ENCODE measurements at places on chromosomes 7 and 10.

- DNase-seq: peak; percentile 83
These were observed 214.0 kb upstream of the PRSS1 start for GRCh38 chr7:142535123-142535779.

- peak; percentile 83 for DNase-seq
These were observed 4.8 kb downstream of the ELOVL3 start for GRCh38 chr10:102230861-102231356.

DNA sequence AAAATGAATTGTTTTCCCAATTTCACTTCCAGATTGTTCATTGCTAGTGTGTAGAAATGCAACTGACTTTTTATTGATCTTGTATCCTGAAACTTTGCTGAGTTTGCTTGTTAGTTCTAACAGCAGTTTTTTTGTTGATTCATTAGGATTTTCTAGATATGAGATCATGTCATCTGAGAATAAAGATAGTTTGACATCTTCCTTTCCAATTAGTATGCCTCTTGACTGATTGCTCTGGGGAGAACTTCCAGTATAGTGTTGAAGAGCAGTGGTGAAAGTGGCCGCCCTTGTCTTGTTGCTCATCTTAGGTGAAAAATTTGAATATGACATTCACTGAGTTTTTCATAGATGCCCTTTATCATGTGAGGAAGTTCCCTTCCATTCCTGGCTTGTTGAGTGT is 11.9 kb upstream of the SUN1 start:
- no peak for DNase-seq

DNA sequence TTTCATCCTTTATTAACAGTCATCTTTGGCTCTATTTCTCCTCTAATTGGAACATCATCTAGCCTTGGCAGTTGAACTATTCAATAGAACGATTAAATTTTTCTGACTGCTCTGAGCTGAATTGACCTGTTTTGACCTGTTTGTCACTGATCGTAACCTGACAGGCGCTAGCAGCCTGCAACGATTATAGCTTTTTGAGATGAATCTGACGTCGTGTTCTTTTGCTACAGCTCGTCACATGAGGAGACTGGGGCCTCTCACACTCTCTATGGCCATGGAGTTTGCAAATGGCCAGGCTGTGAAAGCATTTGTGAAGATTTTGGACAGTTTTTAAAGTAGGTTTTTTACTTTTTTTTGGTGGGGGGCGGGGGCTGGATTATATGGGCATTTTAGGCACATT is 229.8 kb downstream of the FOXP2 start:
- DNase-seq: no peak

DNA sequence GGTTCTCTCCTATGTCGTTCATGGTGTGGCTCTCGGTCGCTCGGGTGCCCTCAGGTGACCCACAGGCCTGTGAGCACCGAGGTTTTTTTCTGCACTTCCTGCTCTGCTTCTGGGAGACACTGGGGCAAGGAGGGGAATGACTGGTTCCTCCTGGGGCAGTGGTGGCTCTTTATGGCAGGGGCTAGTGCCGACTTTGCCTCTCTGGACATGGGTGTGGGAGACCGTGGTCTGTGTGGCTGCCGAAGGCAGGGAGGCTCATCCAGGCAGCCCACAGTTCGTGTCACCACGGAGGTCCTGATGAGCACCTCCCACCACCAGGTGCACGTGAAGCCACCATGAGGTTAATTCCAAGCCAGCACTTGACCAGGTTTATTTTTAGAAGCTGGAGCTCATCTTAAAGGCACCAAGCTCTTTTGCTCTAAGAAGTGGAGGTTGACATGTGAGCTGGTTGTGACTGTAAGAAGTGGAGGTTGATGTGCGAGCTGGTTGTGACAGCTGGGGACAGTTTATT is 24.7 kb upstream of the DPYSL4 start:
- no peak for DNase-seq

DNA sequence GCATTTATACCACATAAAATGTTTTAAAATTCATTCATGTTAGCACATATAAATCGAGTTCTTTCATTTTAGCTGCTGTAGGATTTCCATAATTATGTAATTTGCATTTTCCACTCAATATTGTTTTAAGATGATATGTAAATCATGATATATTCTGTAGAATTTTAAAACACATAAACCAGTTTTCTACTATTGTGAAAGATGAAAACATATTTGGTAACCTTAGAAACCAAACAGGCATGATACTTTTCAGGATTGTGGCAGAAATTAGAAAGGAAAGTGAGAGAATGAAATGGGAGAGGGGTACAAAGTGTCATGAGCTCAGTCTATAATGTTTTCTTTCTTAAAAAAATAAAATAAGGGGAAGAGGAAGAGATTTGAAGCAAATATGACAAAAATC is 269.3 kb downstream of the PPP1R3A start:
- DNase-seq: no peak

DNA sequence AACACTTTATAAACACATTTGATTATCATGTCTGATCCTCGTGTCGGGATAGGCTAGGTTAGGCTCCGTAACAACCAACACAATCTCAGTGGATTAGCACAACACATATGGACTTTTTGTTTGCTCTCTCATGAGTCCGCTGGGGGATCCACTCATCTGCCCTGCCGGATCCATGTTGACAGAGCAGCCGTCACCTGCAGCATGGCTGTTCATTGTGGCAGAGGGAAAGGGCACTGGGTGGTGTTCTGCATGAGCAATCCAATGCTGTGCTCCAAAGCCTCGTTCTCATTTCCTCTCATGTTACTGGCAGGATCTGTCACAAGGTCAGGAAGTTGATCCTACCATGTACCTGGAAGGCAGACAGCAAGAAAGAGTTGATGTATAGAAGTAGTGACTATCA is 62.5 kb upstream of the RAPGEF5 start:
- no peak for DNase-seq

DNA sequence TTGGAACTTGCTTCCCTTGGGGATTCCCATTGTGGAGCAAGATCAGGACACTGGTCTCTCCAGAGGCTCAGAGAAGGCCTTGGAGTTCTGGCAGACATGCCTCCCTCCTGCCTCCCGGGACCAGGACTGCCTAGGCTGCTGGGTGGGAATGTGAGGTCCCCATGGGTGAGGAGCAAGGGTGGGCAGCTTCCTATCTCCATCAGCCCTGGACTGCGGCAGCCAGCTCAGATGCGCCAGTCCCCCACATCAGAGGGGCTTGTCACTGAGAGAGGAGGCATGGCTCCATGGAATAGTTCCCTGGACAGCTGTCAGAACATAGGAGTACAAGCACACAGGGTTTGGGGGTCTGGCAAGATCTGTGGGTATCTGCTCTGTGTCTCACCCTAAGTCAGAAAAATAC is 17.3 kb downstream of the GPR26 start:
- DNase-seq: no peak

DNA sequence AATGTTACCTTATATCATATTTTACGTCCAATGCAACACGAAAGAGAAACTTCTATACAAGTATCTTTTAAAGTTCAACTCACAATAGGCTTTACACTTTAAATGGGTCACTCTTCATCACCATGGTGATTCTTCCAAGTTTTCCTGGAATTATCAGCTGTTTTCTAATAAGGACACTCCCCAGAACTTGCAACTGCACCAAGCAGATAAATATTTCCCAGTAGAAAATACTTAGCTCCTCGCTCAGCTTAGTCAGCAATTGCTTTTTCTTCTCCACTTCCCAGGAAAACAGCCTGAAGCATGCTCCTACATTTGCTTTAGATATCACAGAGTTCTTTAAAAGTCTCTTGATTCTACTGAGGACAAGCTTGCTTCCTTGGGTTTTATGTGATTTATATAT is 25.7 kb upstream of the ADD3 start:
- DNase-seq: no peak

- DNase-seq: no peak
These were observed 217.1 kb downstream of the NRG3 start for GRCh38 chr10:82092111-82092510.

- peak; percentile 60 for DNase-seq
These were observed 90.8 kb downstream of the CHN2 start for GRCh38 chr7:29285444-29285793.

GRCh38 chr7:2399848-2400587 is 3.4 kb upstream of the CHST12 start:
- DNase-seq: no peak

GRCh38 chr7:121860953-121861352 is 12.0 kb upstream of the PTPRZ1 start:
- no peak for DNase-seq

GRCh38 chr7:44287488-44288380 is 37.7 kb downstream of the CAMK2B start:
- peak; percentile 30 for DNase-seq

DNA sequence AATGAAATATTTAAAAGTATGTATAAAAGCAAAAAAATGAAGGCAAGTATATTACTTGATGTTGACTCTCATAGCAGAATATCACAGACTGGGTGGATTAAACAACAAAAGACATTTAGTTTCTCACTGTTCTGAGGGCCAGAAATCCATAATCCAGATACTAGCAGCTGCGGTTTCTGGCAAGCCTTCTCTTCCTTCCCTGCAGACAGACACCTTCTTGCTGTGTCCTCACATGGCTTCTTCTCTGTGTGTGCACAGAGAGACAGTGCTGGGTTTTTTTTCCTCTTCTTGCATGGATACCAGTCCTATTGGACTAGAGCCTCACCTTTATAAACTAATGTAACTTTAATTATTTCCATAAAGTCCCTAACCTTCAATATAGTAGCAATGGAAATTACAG is 127.9 kb upstream of the AKR1E2 start:
- DNase-seq: no peak

GRCh38 chr7:106603346-106603745 is 57.6 kb downstream of the CCDC71L start:
- DNase-seq: no peak

- DNase-seq: no peak
These were observed 30.9 kb upstream of the PLXDC2 start for GRCh38 chr10:19785366-19785765.

DNA sequence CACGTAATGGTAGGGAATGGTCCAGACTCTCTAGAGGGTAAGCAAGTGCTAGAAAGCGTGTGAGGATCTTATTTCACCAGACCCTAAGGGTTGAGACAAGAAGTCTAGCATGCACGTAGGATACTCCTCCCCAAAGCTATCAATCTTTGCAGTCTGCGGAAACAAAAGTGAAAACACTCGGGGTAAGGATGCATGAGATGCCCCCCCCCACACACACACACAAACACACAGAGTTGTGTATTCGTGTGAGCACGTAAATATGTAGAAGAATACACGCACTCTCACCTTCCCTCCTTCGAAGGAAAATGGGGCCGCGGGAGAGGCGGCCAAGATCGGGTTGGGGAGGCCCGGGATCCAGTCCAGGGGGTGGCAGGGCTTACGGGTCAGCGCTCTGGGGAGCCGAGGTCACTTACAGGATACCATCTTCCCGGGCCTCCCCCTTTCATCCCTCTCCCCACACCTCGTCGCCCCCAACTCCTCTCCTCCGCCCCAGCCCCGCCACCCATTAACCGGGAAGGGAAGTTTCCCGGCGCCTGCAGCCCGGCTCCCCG is 455 bp downstream of the CUL2 start:
- DNase-seq: peak; percentile 53

DNA sequence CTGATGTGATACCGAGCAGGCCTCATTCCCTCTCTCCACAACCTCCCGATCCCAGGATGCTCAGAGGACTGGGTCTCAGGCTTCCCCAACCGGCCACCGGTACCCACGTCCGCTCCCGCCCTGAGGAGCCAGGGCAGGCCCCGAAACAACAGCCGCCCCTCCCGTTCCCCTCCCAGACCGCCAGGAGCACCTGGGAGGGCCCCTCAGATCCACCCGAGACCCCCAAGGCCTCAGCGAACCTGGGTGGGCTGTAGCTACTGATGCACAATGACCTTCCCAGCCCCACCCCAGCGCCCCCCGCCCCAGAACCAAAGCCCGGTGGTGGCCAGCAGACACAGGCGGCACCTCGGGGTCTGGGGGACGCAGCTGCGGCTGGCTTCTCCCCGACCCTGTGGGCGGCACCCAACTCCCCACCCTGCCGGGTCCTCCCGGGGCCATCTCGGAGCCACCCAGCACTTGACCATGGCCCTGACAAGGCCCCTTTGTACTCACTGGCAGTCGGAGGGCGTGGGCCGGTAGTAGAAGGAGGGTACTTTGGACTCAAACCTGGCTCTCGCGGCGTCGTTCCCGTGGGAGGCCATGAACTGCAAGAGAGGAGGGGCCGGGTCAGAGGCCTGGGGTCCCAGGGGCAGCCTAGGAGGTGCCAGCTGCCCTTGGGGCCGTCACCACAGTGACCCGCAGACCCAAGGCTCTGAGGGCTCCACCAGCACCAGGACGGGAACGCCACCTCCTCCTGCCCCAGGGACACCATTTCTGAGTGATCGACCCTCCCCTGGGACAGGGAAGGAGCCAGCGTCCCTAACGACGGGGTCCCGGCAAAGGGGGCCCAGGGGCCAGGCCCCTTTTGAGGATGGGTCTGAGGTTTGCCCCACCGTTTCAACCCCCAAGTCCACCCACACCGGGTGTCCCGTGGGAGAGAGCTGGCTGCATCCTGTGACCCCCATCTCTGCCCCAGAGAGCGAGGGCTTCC is 28.1 kb downstream of the ADAP1 start:
- peak; percentile 56 for DNase-seq

- no peak for DNase-seq
These were observed 34.0 kb downstream of the GOT1 start for GRCh38 chr10:99396471-99396870.

DNA sequence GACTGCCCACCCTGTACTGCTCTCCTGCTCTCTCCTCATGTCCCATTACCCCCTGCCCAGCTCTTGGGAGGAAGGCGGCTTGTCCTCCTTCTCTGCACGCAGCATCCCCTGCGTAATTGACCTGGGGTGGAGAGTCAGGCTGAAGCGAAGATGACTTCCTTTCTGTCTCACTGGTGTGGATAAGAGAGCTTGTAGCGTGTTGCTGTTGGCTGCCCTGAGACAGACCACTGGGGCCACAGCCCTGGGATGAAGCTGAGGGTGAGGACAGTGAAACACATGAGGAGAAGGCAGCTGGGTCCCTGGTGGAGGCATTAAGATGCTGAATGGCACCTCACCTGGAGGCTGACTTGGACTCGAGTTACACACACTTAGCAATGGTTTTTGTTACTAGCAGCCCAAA is 310.3 kb upstream of the ZNF32 start:
- DNase-seq: no peak

GRCh38 chr10:97849687-97850402 is at the start of gene GOLGA7B:
GOLGA7B (plus strand) TSS chr10:97849843; CDS start chr10:97850304, 461 bp downstream.
- DNase-seq: peak; percentile 76

- DNase-seq: no peak
These were observed 215.5 kb upstream of the AOAH start for GRCh38 chr7:36939816-36940215.

DNA sequence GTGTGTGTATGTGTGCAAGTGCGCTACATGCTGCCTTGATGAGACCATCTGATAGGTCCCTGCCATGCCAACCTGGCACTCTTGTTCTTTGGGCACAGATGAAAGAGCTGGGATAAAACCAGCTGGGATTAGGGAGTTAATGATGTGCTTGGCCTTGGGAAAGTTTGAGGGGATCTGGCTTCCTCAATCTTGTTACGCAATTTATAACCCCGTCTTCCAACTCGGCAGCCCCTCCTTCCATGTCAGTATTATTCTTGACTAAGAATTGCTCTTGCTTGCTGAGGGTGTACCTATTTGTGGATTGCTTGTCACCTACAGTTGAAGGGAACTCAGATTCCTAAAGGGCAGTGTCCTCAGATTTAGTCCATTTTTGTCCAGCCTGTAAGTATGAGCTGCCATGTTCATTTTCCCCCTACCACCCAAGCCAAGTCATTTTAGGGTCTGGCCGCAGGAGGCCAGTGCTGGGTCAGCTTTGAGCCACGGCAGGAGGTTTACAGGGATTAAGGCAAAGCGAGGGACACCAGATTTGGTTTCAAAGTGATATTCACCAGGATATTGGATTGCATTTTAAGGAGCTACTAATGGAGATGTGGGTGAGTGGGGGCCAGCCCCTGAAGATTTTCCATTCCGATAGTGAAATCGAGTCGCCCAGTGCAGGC is 34.1 kb upstream of the KCNMA1 start:
- no peak for DNase-seq

- no peak for DNase-seq
These were observed 39.0 kb downstream of the BZW2 start for GRCh38 chr7:16684935-16685334.
